ENCODE measurements at places on chromosomes 1 and 21.
A peak's percentile ranks its signal among the peaks of the same experiment; 100 is the strongest.

- DNase-seq: no peak
Measured at GRCh38 chr1:180094705-180095295, 59.9 kb upstream of the QSOX1 start.

- no peak for DNase-seq
Measured at GRCh38 chr1:190019717-190020116, 457.9 kb downstream of the BRINP3 start.

- DNase-seq: peak; percentile 35
Measured at GRCh38 chr1:155893389-155894142, 17.6 kb downstream of the RIT1 start.

DNA sequence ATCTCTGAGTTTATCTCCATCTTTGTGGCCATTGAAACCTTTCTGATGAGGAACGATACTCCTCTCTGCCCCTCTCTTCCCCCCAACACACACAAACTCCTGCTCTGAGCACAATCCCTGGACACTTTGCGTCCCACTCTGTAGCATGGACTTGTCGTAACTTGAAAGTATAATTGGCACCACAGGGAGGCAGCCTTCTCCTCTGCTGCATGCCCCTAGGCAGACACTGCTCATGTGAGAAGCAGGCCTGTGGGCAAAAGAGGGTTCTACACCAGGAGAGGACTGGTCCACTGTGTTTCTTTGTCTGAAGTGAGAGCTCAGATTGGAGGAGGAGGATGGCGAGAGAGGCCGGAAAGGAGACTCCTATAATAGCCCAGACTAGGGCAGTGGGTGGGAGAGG is 3.8 kb upstream of the PARS2 start:
- DNase-seq: no peak

DNA sequence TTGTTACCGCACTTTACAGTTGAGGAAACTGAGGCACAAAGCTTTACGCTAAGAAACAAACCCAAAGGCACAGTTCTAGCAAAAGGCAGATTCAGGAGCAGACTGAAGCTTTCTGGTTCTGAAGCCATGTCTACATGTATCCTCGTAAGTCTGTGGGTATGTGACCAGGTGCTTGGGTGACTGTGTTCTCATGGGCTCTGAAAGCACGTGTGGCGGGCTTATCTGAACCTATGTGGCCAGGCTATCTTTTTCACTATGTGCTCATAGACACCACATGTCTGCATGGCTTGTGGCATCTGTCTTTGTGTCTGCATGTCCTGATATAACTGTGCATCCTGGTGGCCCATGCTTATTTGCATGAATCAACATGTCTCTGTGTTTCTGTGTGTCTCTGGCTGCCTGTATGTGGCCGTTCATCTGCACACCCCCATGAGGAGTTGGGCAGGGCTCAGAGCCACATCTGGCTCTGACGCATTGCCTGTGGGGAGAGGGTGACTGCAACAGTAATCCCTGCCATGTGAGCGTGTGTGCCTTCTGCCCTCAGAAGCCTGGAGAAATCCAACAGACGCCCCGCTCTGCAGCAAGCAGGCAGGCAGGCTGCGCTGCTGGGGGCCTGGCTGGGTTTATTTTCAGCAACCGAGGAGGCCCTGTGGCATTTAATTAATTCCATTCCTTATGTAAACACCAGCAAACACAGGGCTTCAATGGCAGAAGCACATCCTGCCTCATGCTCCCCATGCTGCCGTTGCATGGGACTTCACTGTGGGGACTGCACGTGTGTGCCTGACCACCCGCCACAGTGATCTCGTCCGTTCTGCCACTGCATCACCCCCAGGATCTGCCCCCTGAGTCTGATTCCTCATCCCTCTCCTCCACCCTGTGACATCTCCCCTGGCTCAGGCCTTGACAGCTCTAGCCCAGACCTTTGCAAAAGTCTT is 115.4 kb downstream of the TRABD2B start:
- DNase-seq: no peak

DNA sequence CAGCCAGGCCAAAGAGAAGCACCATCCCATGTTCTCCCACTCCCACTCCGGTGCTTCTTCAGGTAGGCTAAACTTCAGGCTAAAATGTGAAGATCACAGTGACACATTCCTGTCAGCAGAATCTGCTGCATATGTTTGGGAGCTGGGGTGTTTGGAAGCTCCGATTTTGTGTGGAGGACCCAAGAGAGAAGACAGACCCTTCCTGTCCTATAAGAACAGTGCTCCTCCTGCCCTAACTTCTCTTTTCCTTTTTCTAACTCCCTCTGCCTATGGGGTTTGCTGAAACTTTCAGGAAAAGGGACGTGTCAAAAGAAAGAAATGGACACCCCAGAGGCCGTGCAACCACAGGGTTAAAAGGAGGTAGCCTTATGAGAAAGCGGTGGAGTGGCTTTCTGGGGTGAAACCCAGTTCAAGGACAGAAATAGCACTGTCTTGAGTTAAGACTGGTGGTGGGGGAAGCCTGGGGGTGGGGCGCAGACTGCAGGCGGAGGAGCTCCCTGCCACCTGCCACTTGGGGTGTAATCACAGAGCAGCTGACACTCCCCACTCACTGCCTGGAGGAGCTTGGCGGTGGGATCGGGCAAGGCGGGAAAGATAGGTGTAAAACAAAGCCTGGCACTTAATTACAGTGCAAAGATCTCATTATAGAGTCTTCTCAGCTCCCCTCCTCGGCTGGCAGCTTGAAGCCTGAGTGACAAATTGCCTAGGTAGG is 645 bp upstream of the TLR5 start:
- DNase-seq: peak; percentile 33

DNA sequence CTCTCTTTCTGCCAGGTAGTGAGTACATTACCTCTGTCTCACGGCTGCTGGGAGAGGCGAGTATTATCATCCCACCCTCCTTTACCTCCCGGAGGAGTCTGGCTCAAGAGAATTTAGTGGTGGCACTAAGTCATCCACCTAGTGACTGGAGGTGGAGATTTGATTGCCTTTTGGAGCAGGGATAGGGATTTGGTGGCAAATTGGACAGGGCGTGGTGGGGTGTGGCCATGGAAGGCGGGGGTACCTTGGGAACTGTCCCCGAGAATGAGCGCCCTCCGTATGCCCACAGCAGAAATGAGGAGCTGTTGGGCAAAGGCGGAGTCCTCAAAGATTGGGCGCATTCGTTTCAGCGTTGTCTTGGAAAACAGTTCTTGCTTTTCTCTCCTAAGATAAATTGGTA is 32.1 kb upstream of the HMGN1 start:
- no peak for DNase-seq

DNA sequence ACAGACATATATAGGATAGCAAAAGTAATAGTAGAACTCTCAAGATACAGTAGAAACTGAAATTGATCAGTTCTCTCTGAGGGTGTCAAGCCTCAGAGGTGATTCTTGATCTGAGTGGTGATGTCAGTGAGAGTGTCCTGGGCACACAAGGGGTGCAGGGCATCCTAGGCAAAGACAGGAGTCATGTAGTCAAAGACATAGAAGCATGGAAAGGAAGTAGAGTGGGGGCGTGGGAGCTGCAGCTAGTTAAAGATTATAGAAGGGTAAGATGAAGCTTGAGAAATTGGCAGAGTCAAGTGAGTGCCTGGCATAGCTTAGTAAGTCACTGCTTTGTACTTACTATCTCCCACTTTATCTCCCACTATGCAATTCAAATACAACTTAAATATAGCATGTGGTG is 22.8 kb downstream of the CDC7 start:
- DNase-seq: no peak

- DNase-seq: no peak
Measured at GRCh38 chr21:43262427-43262826, 93.6 kb downstream of the CRYAA start.

GRCh38 chr1:33161061-33161681 is 20.7 kb downstream of the TRIM62 start:
- DNase-seq: no peak

DNA sequence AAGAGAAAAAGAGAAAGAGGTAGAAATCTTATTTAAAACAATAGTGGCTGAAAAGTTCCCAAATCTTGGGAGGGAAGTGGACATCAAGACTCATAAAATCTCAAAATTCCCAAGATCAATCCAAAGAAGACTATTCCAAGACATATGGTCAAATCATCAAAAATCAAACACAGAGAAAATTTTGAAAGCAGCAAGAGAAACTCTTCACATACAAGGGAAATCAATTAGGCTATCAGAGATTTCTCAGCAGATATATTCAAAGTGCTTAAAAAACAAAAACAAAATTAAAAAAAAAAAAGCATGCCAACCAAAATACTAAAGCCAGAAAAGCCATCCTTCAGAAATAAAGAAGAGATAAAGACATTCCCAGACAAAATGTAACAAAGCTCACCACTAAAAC is 52.6 kb upstream of the RALGPS2 start:
- DNase-seq: no peak

DNA sequence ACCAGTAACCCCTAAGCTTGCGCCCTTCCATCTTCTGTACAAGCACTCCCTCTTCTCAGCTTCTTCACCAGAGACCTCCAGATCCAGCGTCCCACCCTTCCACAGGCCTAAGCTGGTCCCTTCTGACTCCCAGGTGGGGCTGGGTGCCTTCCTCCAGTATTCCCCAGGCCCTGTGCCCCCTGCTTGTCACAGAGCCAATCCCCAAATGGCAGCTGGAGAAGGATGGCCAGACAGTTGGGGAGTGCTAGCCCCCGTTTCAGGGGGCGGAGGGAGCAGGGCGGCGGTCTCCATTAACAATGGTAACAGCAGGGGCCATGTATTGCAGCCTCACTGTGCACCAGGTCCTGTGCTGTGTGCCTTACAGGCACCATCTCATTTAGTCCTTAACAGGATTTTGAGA is 85.7 kb downstream of the KCNN3 start:
- no peak for DNase-seq

- no peak for DNase-seq
Measured at GRCh38 chr1:188022661-188023060, 1193.9 kb downstream of the PLA2G4A start.

GRCh38 chr1:12102066-12102465 is 39.0 kb downstream of the TNFRSF8 start:
- no peak for DNase-seq

DNA sequence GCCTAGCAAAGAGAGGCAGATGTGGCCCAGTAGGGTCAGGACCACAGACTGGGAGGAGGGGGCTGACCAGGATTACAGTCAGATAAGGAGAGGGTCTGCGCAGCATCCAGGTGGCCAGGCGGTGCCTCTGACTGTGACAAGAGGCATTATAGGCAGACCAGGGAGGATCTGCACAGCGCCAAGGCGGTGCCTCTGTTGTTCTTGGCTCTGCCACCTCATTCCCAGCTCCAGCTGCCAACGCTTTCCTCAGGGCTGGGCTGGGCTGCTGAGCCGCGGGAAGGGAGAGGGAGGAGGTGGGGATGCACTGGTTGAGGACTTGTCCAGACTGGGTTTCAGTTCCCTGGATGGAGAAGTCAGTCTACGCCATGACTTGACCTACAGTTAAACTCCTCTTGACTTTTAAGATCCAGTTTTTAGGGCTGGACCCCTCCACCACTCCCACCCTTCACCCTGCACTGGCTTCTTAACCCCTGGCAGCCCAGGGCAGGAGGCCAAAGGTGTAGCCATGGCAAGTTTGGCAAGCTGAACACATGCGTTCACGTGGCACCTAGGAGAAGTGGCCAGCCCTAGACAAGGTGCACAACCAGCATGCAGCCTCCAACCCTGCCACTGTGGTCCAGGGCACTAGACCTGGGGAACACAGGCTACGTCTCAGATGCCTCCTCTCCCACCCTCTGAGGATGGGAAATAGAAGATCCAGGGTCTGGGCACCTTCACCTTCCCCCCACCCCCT is 4.5 kb upstream of the CRABP2 start:
- no peak for DNase-seq

- DNase-seq: no peak
Measured at GRCh38 chr1:58895559-58896145, 111.8 kb upstream of the JUN start.

DNA sequence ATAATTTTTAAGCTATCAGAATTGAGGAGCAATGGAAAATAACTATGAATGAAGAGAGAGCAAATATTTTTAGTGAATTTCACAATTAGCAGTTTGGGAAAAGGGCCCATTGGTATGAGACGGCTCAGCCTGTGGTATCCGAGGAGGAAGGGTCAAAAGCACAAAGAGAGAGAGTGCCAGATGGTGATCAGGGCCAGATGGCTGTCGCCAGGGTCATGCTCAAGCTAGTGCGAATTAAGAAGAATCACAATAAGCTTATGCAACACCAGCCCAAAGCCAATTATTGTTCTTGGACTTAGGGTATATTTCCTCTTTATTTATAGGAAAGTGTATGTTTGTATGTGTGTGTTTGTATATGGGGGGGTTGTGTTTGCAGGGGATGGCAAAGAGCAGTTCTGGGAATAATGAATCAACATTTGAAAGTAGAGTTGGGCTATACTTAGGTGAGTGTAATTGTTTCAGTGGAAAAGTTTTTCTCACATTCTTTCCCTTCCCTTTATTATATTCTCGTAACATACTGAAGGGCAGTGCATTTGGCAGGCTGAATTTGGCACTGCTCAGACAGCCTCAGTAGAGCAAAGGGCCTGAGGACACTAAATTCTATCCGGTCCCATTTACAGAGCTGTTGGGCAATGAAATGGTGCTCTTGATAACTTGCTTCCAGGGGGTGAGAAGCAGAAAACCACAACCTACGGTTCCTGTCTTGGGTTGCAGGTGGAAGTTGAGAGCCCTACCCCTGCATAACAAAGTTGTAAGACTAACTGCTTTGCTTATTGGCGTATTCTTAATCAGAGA is 19.5 kb upstream of the DDR2 start:
- no peak for DNase-seq

Data from stimulated activated naive CD4-positive, alpha-beta T cell (primary cell).